ENCODE measurements at places on chromosomes 13 and 19.
A peak's percentile ranks its signal among the peaks of the same experiment; 100 is the strongest.

GRCh38 chr13:105599477-105600037 lies 935.9 kb downstream of the EFNB2 start:
- no peak for DNase-seq

DNA sequence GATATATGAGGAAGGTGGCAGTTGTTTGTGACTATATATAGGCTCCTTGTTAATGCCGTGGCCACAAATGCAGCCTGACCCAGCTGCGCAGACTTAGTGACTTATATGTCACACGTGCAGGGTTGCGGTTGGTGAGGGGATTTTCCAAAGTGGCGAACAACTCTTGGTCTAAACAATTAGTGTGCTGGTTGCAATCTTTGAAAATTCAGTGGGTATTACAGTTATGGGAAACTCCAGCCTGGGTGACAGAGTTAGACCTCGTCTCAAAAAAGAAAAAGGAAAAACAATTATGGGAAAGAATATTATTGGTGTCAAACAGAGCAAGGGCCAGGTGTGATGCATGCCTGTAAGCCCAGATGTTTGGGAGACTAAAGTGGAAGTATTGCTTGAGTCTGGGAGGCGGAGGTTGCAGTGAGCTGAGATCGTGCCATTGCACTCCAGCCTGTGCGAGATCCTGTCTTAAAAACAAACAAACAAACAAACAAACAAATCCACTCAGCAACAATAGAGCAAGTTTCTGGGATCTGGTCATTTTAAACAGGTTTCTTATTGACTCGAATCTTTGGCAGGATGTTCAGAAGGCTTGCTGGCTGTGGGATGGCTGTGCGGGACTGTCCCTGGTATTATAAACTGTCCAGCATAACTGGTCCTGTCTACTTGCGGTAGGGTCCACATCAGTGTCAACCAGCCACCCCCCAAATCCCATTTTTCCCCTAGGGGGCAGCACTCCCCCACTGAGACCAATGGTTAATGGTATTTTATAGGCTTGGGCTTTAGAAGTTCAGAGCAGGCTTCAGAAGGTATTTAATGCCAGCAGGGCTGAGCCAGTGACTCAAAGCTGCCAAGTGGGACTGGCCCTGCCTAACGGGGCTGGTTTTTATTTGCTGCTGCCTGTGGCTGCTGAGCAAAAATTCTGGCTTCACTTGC lies 15.4 kb downstream of the RELB start:
- peak; percentile 87 for DNase-seq

DNA sequence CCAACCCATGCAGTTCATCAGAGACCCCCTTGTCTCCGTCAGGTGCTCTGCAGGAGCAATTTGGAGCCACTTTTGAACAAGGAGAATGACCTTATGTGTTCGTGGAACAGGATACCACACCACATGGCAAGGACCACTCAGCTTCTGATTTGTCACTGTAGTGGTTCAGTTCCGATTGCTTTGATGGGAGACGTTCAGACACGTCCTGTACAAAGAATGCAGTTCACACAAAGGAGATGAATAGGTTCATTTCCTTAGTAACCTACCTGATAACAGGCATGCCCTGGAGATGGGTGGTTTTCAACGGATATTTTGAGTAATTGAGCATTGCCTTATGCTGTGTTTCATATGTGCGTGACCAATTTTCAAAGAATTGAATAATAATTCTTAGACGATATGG lies 17.2 kb downstream of the FGF9 start:
- DNase-seq: no peak

DNA sequence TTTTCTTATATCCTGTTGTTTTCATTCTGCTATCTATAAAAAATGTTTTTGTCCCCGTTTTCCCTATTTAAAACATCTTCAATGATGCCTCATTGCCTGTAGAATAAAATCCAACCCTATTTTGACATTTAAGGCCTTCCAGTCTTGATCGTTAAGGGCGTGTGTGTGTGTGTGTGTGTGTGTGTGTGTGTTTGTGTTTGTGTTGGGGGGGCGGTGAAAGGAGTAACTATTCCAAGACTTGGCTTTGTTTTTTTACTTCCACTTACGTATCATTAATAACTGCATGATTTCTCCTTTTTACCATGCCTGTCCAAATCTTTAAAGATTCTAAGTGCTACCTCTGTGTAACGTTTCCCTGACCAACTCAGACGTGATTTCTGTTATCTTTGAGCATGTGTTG lies 784 bp downstream of the PIBF1 start:
- peak; percentile 15 for DNase-seq
